ENCODE measurements at places on chromosomes 1 and 21.

GRCh38 chr1:203544485-203544884 is 50.5 kb downstream of the OPTC start:
- no peak for DNase-seq

- DNase-seq: peak; percentile 15
These were observed 75.7 kb upstream of the RRP15 start for GRCh38 chr1:218209351-218209861.

GRCh38 chr1:67726224-67726623 is 41.2 kb downstream of the GADD45A start:
- DNase-seq: no peak

GRCh38 chr1:224489534-224490365 is 55.2 kb upstream of the WDR26 start:
- DNase-seq: no peak

DNA sequence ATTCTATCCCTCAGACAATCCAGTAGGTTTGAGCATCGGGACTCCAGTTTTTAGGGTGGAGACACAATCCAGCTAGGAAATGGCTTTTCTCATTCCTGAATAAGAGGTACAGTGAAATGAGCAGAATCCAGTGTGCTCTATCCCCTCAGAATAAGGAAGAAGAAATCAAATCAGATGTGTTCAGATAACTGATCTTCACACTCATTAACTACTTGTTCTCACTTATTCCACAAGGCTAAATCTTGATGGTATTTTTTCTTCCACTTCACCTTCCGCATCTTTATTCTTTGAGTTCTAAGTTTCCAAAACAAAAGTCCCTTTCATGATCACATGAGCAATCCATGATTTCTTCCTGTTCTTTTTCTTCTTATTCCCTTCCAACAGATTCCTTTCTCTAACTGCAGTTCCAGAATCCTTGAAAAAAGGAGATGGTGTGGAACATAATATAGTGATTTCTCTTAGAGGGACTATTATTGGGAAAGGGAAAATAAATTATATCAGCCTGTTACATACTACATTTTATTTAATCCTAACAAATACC is 1.7 kb downstream of the SYT11 start:
- peak; percentile 29 for DNase-seq

Data from astrocyte of the hippocampus (primary cell).